ENCODE measurements at places on chromosomes 6 and 20. TPM values are rescaled to one million over a fixed set of nuclear protein-coding genes. Genes with fewer than 3 reads are reported as not detected.

The ZNF451 gene
- 48.6 TPM for total RNA-seq

The SNTA1 gene
- 15.4 TPM for total RNA-seq

The RNF8 gene
- 26.7 TPM for total RNA-seq

The IL17A gene
- not detected for total RNA-seq

The GNAS-AS1 gene
- 0.83 TPM for total RNA-seq

The NXT1 gene
- total RNA-seq, result 25.5 TPM

The TDRD6 gene
- not detected for total RNA-seq

The TPX2 gene
- total RNA-seq, result 72.2 TPM

The SMOC2 gene
- not detected for total RNA-seq

The PROKR2 gene
- total RNA-seq, result not detected

The SIRPG gene
- not detected for total RNA-seq

DNA sequence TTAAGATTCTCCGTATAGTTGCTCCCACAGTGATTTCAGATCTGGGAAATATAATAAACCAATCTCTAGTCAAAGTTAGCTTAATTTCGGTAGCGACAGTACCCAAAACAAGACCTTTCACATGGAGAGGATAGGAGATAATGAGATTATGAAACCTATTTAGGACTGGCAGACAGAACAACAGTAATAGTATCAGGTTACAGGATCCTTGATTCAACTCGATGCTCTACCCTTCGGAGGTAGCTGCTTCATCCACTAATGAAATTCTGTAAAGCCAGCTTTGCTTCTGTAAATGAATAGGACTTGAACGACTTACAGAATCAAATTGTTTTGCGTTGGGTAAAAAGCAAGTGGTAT, 534 bp upstream of the AKIRIN2 start:
- no peaks in the 10 kb centered on the region for H3K36me3 ChIP-seq
- H3K4me1 ChIP-seq, result peaks cover 11% of the 10 kb centered on the region
- peak; percentile 76 for DNase-seq
- peak overlapping the region; percentile 43 for H3K27ac ChIP-seq
- no peaks in the 10 kb centered on the region for H3K27me3 ChIP-seq

- no peak for DNase-seq
- H3K36me3 ChIP-seq, result no peaks in the 10 kb centered on the region
- no peaks in the 10 kb centered on the region for H3K4me1 ChIP-seq
These were observed 53.6 kb downstream of the CDH26 start for GRCh38 chr20:60011512-60012507.

- H3K36me3 ChIP-seq, result peaks cover 19% of the 10 kb centered on the region
- no peaks in the 10 kb centered on the region for H3K27me3 ChIP-seq
- no peak overlapping the region for H3K4me3 ChIP-seq
These were observed 6.4 kb downstream of the FUCA2 start for GRCh38 chr6:143505111-143505510.

DNA sequence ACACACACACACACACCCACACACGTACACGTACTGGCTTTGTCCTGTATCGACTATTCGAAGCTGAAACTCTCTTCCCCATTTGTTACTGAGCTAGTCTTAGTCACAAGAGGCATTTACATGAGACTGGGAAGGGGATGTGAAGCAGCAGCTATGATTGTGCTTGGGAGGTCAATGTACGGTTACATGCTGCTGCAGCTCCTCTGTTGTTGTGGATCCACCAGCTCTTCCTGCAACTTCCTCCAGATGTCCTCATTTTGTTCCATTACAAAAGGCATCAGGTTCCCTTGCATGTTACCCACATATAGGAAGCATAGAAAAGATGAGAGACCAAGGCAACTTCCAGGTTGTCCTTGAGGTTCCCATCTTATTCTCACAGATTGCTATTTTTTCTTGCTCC, 612.4 kb upstream of the IMPG1 start:
- H3K27me3 ChIP-seq, result no peaks in the 10 kb centered on the region
- no peaks in the 10 kb centered on the region for H3K36me3 ChIP-seq
- H3K4me1 ChIP-seq, result no peaks in the 10 kb centered on the region
- H3K27ac ChIP-seq, result no peak overlapping the region
- H3K4me3 ChIP-seq, result no peak overlapping the region
- DNase-seq, result peak; percentile 2

GRCh38 chr20:5735845-5736510, 14.2 kb upstream of the SHLD1 start:
- no peak overlapping the region for H3K4me3 ChIP-seq
- peaks cover 16% of the 10 kb centered on the region for H3K4me1 ChIP-seq
- H3K27me3 ChIP-seq, result peaks cover 1% of the 10 kb centered on the region
- H3K27ac ChIP-seq, result peak overlapping the region; percentile 88
- DNase-seq, result peak; percentile 49

GRCh38 chr6:153140299-153140698, 9.2 kb upstream of the RGS17 start:
- no peak for DNase-seq
- H3K4me3 ChIP-seq, result no peak overlapping the region
- H3K4me1 ChIP-seq, result no peaks in the 10 kb centered on the region
- no peak overlapping the region for H3K27ac ChIP-seq
- no peaks in the 10 kb centered on the region for H3K36me3 ChIP-seq

DNA sequence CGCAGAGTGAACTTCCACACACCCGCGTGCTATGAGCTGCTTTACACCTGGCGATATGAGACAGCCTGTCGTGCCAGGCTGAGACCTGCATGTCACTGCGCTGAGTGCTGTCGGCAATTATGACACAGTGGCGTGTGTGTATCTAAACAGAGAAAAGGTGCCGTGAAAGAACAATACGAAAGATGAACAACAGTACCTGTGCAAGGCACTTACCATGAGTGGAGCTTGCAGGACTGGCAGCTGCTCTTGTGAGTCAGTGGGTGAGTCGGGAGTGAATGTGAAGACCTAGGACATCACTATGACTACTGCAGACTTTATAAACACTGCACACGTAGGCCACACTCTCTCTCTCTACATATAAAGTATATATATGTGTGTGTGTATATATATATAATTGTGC, 68.5 kb upstream of the DUSP22 start:
- H3K27me3 ChIP-seq, result no peaks in the 10 kb centered on the region
- no peak overlapping the region for H3K4me3 ChIP-seq
- peak; percentile 86 for DNase-seq
- H3K36me3 ChIP-seq, result no peaks in the 10 kb centered on the region
- no peak overlapping the region for H3K27ac ChIP-seq

DNA sequence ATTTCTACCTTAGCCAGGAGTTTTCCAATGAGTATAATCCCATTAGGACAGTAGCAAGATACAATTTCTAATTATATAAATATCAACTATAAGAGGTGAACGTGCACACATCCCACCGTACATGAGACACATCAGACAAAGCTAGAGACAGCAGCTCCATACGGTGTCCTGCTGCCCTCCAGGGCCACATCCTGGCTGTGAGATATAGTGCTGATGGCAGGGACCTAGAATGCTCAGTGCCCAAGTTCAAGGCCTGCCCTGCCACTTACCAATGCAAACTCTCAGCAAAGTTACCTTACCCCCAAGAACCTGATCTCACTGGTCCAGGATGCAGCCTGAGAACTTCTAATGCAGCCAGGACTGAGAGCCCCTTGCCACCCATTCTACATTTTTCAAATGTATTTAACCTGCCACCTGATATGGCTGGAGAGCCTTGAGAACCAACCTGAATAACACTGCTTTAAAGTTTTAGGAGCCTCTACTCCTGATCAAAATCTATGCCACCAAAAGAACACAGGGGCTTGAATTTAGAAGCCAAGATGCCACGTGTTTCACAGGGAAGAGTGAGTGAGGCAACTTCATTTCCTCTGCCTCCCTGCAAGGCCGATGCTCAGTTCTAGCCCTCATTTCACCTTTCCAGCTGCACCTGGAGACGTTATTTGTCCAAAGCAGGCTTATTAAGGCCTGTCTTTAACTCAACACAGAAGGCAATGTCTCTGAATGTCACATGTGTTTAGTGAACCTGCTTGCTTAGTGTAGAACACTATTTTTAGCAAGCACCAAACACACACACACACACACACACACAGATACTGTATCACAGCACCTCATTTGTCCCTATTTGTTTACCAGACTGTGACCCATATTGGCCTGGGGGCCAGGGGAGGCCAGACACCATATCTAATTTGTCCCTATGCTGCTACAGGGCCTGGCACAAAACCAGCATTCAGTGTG, 6.1 kb downstream of the NFATC2 start:
- peaks cover 14% of the 10 kb centered on the region for H3K4me1 ChIP-seq
- H3K4me3 ChIP-seq, result no peak overlapping the region
- no peaks in the 10 kb centered on the region for H3K36me3 ChIP-seq
- no peak overlapping the region for H3K27ac ChIP-seq

GRCh38 chr6:343960-344815, 47.4 kb upstream of the IRF4 start:
- H3K4me1 ChIP-seq, result no peaks in the 10 kb centered on the region
- no peak for DNase-seq
- H3K27me3 ChIP-seq, result no peaks in the 10 kb centered on the region
- no peaks in the 10 kb centered on the region for H3K36me3 ChIP-seq

GRCh38 chr20:48490961-48491831, 336.6 kb downstream of the PREX1 start:
- no peak overlapping the region for H3K4me3 ChIP-seq
- no peaks in the 10 kb centered on the region for H3K4me1 ChIP-seq

- peaks cover 8% of the 10 kb centered on the region for H3K36me3 ChIP-seq
- H3K4me1 ChIP-seq, result peaks cover 7% of the 10 kb centered on the region
- no peaks in the 10 kb centered on the region for H3K27me3 ChIP-seq
- peak overlapping the region; percentile 94 for H3K4me3 ChIP-seq
- DNase-seq, result no peak
These were observed 756 bp downstream of the MTG2 start for GRCh38 chr20:62183426-62184142.

- H3K36me3 ChIP-seq, result no peaks in the 10 kb centered on the region
- no peak for DNase-seq
- no peak overlapping the region for H3K4me3 ChIP-seq
- H3K27ac ChIP-seq, result no peak overlapping the region
These were observed 286.5 kb upstream of the MARCKS start for GRCh38 chr6:113570641-113571040.

DNA sequence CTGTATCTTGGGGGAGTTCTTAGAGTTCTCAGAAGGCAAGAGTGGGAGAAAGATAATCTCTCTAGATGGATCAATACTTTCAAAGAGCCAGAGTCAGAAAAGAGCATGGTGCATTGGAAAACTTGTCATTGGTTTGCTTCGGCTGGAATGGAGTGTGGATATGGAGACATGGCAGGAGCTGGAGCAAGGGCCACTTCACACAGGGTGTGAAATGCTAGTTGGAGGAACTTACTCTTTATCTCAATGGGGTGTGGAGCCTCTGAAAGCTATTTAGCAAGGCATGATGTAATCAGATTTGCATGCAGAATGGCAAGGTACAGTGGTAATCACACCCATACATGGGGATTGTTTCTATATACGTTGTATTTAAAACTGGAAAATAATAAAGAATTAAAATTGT, 31.5 kb upstream of the PAQR8 start:
- no peak overlapping the region for H3K27ac ChIP-seq
- DNase-seq, result no peak
- no peaks in the 10 kb centered on the region for H3K36me3 ChIP-seq
- no peaks in the 10 kb centered on the region for H3K4me1 ChIP-seq

DNA sequence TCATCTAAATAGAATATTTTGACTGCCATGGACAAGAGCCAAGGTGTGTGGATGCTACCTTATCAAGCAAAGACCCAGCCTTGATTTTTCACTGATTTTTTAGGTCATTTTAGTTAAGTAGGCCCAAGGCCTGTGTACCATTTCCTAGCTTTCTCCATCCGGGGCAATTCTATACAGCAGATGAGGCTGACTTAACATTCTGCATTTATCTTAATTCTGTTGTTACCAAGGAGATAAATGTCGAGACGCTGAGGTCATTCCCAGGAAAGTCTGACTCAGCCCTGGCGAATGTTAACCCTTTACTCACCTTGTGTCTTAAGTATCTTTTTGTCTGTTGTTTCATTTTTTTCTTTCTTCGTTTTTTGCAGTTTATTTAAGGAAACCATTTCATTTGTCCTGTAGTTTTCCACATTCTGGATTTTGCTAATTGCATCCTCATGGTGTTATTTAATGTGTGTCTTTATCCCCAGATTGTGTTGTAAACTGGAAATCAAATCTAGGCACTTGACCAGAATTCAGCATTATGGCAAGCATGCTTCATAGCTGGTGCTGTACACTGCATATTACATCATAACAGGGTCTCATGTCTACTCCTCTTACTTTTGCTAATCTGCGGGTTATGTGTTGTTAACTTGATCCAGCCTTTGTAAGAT, 277.0 kb downstream of the CDKAL1 start:
- DNase-seq, result peak; percentile 99
- peak overlapping the region; percentile 87 for H3K27ac ChIP-seq
- H3K36me3 ChIP-seq, result no peaks in the 10 kb centered on the region
- H3K4me1 ChIP-seq, result peaks cover 6% of the 10 kb centered on the region
- no peak overlapping the region for H3K4me3 ChIP-seq

GRCh38 chr6:118980063-118980462, 45.1 kb upstream of the MCM9 start:
- no peaks in the 10 kb centered on the region for H3K4me1 ChIP-seq
- no peaks in the 10 kb centered on the region for H3K27me3 ChIP-seq
- DNase-seq, result peak; percentile 31
- no peak overlapping the region for H3K27ac ChIP-seq
- no peaks in the 10 kb centered on the region for H3K36me3 ChIP-seq

DNA sequence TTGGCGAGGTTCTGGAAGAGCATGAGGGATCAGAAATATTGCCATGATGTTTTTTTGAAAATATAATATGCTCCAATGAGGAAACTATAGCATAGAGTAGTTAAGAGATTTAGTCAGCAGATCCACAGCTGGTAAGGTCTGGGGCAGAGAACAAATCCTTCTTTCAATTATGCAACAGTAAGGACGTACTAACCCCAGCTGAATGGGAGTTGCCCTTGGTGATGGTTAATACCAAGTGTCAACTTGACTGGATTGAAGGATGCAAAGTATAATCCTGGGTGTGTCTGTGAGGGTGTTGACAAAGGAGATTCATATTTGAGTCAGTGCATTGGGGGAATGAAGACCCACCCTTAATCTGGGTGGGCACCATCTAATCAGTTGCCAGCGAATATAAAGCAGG, 745.5 kb upstream of the NRSN1 start:
- no peaks in the 10 kb centered on the region for H3K27me3 ChIP-seq
- no peaks in the 10 kb centered on the region for H3K36me3 ChIP-seq
- no peaks in the 10 kb centered on the region for H3K4me1 ChIP-seq
- no peak overlapping the region for H3K27ac ChIP-seq
- no peak for DNase-seq

DNA sequence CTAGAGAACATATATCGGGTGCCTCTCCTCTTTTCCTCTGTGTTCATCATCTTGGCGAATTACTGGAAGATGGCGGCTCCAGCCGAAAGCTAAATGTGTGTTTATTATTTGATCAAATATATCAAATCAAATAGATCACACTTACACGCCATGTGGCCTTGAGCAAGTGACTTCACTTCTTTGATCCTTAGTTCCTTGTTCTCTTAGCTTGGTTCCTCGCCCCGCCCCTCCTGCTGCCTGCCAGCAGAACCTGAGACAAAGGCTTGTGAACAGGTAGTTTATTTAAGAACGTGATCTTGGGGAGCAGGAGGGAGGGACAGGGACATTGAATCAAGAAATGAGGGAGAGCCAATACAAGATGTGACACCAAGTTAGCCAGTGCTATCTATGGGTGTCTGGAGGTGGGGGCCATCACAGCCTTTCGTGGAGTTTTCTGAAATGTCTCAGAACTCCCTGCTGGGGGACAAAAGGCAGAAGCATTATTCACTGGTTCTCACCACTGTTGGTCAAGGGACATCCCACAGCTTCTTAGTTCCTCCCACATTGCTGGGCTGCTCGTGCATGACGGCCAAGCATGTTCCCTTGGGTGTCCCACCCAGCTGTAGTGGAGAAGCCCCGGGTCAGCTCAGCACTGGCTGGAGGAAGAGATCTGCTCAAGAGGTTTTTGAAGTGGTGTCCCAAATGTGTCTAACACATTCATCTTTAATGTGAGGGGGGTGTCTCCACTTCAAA, 44.9 kb upstream of the RNF24 start:
- DNase-seq, result no peak
- H3K27me3 ChIP-seq, result no peaks in the 10 kb centered on the region
- no peaks in the 10 kb centered on the region for H3K36me3 ChIP-seq
